ENCODE measurements at places on chromosomes 12 and 14.

DNA sequence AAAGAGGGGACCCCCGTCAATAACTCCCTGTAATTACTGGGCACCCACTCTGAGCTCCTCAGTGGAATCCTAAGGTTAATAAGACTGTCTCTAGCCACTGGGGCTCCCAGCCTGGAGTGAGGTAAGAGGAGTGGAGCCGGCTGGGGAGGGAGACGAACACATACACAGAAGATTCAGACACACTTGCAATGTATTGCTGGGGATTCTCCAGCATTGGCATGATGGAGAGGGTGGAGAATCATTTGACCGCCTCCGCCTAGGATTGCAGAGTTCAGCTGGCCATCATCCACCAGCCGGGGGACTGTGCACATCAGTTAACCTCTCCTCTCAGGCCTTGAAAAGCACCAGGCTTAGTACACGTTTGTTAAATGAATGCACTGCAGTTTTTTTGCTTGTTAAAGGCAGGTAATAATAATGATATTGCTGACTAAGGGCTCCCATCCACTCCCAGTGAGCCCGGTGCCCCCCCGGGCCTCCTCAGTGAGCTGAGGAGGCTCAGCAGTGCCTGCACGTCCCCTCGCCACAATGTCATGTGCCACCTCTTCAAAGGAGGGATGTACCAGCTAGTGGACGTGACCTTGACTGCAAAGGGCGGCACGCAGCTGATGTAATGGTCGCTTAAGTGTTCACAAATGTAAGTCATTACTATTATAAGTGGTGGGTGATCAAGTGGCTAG lies 20.3 kb upstream of the FAIM2 start:
- DNase-seq = no peak

DNA sequence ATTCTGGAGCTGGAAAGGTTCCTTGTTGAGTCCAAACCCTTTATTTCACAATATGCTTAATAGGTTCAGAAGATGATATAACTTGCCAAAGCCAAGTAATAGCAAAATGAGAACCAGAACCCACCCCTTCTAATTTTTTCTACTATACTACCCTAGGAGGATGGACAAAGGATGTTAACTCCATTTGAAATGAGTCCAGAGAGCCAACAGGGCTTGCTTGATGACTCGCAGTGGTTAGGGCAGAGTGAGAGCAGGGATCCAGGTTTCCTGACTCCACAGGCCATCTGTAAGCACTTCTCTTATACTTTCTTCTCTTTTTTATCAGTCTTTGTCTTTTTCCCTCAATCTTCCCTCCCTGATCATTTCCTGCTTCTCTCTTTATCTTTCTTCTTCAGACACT lies 668.1 kb downstream of the MED13L start:
- DNase-seq = no peak

DNA sequence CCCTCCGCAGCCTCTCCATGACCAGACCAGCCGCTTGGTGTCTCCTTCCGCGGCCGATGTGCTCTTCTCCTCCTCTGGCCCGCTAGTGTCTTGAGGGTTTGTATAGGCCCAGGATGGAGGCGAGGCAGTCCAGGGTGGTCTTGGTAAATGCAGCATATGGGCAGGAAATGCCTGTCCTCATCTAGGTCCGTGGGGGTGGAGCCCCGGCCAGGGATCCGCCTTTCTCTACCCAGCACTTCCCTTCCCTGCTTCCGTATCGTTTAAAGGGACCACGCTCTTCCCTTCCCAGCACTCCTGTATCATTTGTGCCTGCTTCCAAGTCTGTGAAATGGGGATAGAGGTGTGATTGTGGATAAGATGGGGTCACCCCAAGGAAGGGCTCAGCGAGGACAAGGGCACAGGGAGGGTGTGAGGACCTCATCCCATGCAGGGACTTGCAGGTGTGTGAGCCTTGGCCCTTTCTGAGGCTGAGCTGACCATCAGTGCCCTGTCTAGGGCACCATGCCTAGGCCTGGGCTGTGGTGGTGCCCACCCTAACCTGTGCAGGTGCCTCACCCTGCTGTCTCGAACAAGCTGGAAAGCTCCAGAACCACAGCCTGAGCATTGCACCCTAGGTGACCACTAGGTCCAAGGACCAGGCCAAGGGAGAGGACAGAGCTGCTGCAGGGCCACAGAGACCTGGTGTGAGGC lies 326.8 kb upstream of the RTL1 start:
- DNase-seq = no peak

DNA sequence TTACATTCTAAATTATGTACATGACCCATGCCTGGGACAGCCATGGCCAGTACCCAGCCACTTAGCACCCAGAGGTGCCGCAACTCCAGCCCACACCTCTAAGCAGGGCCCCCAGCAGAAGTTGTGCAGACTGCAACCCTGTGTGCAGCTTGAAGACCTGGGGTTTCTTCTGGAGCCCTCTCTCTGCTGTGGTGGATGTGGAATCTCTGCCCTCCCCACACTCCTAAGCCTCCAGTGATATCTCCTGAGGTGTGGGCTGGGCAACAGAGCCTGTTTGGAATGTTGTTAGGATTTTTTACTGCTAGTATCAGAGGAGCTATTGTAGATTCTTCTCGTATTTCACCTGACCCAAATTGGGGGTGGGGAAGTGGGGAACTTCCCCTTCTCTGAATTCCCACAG lies 59.4 kb upstream of the TUNAR start:
- no peak for DNase-seq
